Astrocyte of the spinal cord (primary cell): ENCODE measurements at places on chromosomes 4 and X.

DNA sequence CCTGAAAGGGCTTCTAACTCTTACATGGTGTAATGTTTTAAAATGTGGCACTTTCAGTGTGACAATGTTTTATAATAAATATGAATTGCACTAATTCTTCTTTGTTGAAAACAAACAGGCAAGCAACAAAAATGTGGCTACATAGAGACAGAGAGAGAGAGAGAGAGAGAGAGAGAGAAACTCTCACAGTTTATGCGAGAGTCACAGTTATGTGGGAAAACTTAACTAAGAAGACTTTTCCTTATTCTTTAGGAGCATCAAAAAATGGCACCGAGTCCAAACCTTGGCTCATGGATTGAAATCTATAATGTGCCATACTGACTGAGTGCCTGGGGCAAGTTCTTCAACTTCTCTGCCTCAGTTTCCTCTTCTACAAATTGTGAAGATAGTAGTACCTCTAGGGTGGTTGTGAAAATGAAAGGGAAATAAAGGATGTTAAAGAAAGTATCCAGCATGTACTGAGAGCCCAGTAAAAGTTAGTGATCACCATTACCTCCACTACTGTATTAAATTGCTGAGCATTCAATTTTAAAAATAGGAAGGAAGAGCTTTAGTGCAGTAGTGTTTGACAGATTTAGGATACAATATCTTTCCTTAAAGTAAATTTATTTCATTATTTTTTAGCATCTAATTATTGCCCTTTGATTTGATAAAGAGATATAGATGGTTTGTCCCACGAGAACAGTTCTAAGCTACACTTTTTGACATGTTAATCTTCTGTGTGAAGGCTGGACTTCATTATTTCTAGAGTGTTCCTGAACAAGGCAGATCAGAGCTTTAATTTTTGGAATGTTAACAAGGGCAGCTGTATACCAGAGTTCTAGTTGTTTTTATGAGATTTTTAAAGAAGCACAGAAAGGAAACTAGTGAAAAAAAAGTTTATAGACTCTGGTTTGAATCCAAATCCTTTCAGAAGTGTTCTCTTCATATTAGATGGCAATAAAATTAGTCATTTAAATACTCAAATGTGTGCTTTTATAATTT is 187.5 kb upstream of the ANK2 start:
- DNase-seq: no peak

- no peak for DNase-seq
Observed at GRCh38 chr4:5034206-5034605, 14.9 kb upstream of the CYTL1 start.

- no peak for DNase-seq
Observed at GRCh38 chr4:8157496-8157895, 1.1 kb downstream of the ABLIM2 start.

GRCh38 chr4:7970361-7970946 is 30.8 kb upstream of the AFAP1 start:
- DNase-seq: no peak

GRCh38 chr4:28004520-28004919 is 1143.9 kb downstream of the STIM2 start:
- no peak for DNase-seq
